ENCODE measurements at places on chromosomes 3 and 15.
A peak's percentile ranks its signal among the peaks of the same experiment; 100 is the strongest.

GRCh38 chr3:193954752-193955151, 181.2 kb upstream of the HES1 start:
- no peak overlapping the region for H3K4me3 ChIP-seq
- DNase-seq, result no peak
- H3K4me1 ChIP-seq, result no peaks in the 10 kb centered on the region
- no peak overlapping the region for H3K27ac ChIP-seq
- H3K36me3 ChIP-seq, result no peaks in the 10 kb centered on the region

- no peak overlapping the region for H3K4me3 ChIP-seq
- DNase-seq, result no peak
- H3K36me3 ChIP-seq, result peaks cover 92% of the 10 kb centered on the region
- H3K27ac ChIP-seq, result no peak overlapping the region
These were observed 85.7 kb downstream of the ARIH1 start for GRCh38 chr15:72559781-72560180.

- no peaks in the 10 kb centered on the region for H3K36me3 ChIP-seq
- no peak overlapping the region for H3K4me3 ChIP-seq
- no peak overlapping the region for H3K27ac ChIP-seq
- peaks cover 16% of the 10 kb centered on the region for H3K27me3 ChIP-seq
- H3K4me1 ChIP-seq, result no peaks in the 10 kb centered on the region
- DNase-seq, result peak; percentile 44
These were observed 1.9 kb downstream of the PAK6 start for GRCh38 chr15:40240619-40241221.

- no peaks in the 10 kb centered on the region for H3K27me3 ChIP-seq
- DNase-seq, result no peak
- H3K27ac ChIP-seq, result no peak overlapping the region
- no peaks in the 10 kb centered on the region for H3K36me3 ChIP-seq
- no peak overlapping the region for H3K4me3 ChIP-seq
These were observed 99.6 kb upstream of the SELENOK start for GRCh38 chr3:53991240-53991639.

DNA sequence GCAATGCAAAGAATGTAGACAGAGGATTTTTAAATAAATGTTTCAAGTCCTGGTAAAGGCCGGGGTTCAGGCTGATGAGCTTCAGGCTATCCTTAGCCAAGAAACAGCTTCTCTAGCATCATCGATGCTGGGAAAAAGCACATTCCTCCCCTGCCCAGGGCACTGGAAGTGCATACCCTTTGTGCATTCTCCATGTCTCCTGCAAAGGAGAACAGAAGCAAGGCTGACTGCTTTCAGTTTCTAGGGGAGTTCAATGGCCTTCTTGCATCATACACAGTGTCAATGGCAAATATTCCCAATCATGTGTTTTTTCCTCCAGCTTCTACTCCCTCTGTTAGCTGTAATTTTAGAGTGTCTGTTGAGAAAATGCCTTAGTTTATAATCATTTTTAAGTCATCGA, 59.9 kb downstream of the GPR176 start:
- DNase-seq, result no peak
- H3K36me3 ChIP-seq, result no peaks in the 10 kb centered on the region
- no peaks in the 10 kb centered on the region for H3K4me1 ChIP-seq
- H3K27me3 ChIP-seq, result no peaks in the 10 kb centered on the region
- H3K4me3 ChIP-seq, result no peak overlapping the region

Data from endodermal cell (in vitro differentiated cells).